ENCODE measurements at places on chromosomes 1 and 21.
A peak's percentile ranks its signal among the peaks of the same experiment; 100 is the strongest.

DNA sequence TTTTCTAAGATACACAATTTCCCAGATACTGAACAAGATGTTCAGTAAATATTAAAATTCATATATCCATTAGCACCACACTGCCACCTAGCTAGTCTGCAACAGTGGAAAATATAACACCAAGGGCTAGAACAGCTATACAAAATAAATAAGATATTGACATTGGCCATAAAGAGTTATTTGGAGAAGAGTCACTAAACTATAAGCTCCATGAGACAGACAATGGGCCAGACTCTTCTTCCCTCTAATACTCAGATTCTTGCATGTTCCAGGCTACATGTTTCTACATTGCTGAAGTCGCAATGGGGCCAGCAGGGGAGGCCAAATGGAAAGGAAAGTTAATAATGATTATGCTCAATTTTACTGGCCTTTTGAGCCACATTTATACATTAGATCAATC lies 21.5 kb downstream of the SPATA6 start:
- peak; percentile 41 for DNase-seq

- no peak for DNase-seq
Measured at GRCh38 chr1:206002160-206002559, 1.0 kb downstream of the RAB7B start.

- DNase-seq = no peak
Measured at GRCh38 chr1:212500983-212501382, 68.3 kb downstream of the NENF start.

GRCh38 chr1:199089393-199090122 lies 450.7 kb downstream of the PTPRC start:
- DNase-seq = no peak

- no peak for DNase-seq
Measured at GRCh38 chr1:116556289-116557006, 14.4 kb downstream of the CD58 start.

GRCh38 chr1:206866062-206866461 lies 639 bp downstream of the IL20 start:
- no peak for DNase-seq

GRCh38 chr1:228860911-228861831 lies 125.9 kb downstream of the RHOU start:
- DNase-seq = no peak

- DNase-seq = peak; percentile 61
Measured at GRCh38 chr1:16009030-16009460, 5.0 kb downstream of the SRARP start.

- peak; percentile 47 for DNase-seq
Measured at GRCh38 chr1:109396871-109397580, 692 bp downstream of the SORT1 start.

DNA sequence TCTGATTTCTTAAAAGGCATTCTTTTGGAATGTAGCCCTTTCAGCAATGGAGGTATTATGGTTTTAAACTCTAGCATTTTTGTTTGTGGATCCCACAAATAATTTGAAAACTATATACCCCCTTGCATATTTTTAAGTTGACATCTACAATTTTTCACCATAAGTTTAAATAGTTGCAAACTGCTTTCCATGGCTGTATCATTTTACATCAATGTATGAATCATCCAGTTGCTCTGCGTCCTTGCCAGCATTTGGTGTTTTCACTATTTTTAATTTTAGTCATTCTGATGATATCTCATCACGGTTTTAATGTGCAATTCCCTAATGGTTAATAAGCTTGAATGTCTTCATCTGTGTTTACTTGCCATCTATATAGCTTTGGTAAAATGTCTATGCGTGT lies 20.7 kb downstream of the DIPK1A start:
- no peak for DNase-seq

GRCh38 chr1:192703283-192704206 lies 67.6 kb downstream of the RGS13 start:
- no peak for DNase-seq

DNA sequence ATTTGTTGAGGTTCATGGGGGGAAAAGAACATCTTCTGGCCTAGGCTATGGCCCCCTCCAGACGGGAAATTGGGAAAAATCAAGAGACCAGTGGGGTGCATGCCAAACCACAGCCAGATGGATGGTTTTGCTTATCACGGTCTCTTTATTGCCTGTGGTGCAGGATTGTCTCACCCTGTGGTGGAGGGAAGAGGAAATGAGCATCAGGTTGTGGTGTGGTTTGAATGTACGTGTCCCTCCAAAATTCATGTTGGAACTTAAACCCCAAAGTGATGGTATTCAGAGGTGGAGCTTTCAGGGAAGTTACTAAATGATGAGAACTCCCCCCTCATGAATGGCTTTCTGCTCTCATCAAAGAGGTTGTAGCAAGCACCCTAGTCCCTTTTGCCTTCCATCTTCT lies 525.7 kb downstream of the NPHP4 start:
- DNase-seq = no peak

DNA sequence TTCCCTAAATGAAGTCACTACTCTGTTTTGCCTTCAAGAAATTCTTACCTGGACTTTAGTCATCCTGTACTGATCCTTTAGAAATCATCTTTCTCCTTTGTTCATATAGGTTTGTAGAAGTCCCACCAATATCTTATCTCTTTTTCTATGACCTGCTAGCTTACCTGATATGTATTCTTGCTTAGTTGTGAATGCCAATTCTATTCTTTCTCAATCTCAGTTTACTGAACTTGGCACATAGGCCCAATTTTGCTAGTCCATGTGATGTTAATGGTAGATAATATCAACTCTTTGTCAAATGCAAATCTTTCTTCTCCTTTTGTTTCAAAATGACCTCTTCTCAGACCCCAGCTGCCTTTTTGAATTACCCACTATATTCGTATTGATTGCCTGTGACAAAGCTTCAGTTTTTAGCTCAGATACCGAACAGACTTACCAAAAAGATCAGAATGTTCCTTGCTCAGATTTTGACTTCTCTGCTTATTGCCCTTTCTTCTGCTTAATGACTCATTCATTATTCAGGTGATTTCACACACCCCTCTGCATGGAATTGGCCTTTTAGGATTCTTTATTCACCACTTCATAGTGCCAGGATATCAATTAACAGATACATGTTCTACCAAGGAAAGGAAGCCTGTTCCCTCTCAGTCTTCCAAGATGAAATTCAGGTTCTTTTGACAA lies 20.6 kb downstream of the IPO9 start:
- no peak for DNase-seq

GRCh38 chr1:29156543-29157268 lies 25.0 kb downstream of the SRSF4 start:
- DNase-seq = no peak

GRCh38 chr1:15408890-15409387 lies 749 bp upstream of the EFHD2 start:
- DNase-seq = no peak

DNA sequence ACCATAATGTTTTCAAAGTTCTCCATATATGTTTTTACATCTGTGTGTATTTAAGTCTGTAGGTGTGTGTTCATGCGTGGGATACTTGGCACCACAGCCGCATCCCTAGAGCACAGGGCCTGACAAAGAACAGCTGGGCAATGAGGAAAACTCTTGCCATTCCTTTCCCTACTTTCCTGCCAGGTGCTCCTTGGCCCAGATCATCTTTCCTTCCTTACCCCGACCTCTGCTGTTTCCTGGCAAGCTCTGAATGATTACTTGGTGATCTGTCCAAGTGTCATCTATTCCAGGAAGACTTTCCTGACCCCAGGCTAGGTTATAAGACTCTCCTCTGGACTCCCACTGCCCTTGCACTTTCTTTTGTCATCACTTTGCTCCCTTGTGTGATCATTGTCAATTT lies 123.6 kb downstream of the ELAVL4 start:
- DNase-seq = no peak

GRCh38 chr1:152817309-152817708 lies 5.5 kb downstream of the LCE1B start:
- DNase-seq = no peak

DNA sequence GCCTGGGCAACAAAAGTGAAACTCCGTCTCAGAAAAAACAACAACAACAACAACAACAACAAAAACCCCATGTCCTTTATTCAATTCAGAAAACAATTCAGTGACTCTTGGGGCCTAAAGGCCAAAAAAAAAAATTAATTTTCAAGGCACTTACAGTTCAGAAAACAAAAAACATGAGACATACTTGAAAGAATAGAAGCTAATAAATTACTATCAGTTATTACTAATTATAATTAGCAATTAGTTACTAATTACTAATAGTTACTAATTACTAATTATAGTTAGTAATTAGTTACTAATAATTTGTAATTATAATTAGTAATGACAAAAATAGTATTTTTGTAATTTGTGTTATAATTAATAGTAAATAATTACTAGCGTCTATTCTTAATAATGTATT lies 56.8 kb upstream of the MPC2 start:
- DNase-seq = no peak

DNA sequence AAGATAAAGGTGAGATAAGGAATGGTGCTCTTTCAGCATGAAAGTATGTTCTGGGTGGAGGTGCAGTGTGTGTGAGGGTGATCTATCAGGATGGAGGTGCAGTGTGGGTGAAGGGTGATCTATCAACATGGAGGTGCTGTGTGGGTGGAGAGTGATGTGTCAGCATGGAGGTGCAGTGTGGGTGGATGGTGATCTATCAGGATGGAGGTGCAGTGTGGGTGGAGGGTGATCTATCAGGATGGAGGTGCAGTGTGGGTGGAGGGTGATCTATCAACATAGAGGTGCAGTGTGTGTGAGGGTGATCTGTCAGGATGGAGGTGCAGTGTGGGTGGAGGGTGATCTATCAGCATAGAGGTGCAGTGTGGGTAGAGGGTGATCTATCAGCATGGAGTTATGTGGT lies 12.3 kb upstream of the MAP10 start:
- no peak for DNase-seq

DNA sequence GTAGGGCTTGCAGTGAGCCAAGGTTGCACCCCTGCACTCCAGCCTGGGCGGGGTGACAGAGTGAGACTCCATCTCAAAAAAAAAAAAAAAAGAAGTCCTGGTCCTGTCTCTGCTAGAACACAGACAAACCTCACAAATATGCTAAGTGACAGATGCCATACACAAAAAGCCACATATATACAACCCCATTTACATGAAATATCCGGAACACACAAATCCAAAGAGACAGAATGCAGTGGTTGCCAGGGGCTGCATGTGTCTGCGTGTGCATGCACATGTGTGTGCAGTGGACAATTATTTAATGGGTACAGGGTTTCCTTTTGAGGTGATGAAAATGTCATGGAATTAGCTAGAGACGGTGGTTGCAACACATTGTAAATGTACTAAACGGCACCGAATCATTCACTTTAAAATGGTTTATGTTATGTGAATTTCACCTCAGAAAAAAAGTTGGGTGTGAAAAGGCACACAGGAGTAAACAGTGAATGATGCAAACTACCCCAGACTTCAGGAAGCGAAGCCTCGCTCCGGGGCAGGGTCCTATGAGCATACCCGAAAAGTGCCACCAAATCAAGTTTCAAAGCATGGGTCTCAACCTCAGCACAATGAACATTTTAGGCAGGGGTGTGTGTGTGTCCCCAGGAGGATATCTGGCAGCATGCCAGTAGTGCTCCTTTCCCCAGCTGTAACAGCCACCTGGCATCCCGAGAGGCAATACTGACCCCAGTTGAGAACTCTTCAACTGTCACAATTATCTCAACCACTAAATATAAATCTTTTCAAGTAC lies 48.3 kb downstream of the GNB1 start:
- DNase-seq = no peak

- no peak for DNase-seq
Measured at GRCh38 chr1:157870490-157870889, 28.9 kb upstream of the CD5L start.

DNA sequence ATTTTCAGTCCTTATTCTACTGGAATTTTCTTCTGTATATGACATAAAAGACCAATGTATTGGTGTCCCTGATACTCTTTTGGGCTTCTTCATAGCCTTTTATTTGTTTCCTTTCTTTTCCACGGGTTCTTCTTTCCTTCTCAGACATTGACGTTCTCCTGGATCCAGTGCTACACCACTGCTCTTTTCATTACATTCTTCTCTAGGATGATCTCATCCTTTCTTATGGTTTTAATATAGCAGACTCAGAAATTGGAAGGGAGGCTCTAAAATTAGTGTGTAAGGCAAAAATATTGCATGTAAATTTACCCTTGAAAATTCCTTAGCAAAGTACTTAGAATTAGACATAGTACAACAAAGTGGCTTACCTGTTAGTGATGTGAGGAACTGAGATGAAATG lies 65.3 kb downstream of the SELENOF start:
- no peak for DNase-seq

GRCh38 chr1:927748-928147 lies 4.0 kb downstream of the SAMD11 start:
- no peak for DNase-seq

- peak; percentile 69 for DNase-seq
Measured at GRCh38 chr1:55284856-55285255, 69.7 kb upstream of the USP24 start.

DNA sequence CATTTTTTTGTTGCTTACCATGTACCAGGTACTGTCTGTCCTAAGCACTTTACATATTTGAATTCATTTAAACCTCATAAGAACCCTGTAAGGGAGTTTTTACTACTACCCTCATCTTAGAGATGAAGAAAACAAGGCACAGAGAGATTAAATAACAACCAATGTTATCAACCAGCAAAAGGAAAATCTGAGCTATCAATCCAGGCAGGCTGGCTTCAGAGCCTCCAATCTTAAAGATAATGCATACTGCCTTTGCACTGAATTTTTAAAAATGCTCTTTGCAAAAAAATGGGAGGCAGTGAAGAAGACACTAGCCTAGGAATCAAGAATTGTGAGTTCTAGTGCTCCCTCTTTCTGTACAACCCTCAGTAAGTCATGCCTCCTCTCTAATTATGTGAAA lies 18.7 kb downstream of the NDC1 start:
- no peak for DNase-seq

- DNase-seq = no peak
Measured at GRCh38 chr1:157472959-157473358, 79.4 kb downstream of the FCRL5 start.

- no peak for DNase-seq
Measured at GRCh38 chr1:1122981-1123480, 7.1 kb upstream of the C1orf159 start.

GRCh38 chr1:18413541-18414305 lies 67.0 kb upstream of the KLHDC7A start:
- no peak for DNase-seq

DNA sequence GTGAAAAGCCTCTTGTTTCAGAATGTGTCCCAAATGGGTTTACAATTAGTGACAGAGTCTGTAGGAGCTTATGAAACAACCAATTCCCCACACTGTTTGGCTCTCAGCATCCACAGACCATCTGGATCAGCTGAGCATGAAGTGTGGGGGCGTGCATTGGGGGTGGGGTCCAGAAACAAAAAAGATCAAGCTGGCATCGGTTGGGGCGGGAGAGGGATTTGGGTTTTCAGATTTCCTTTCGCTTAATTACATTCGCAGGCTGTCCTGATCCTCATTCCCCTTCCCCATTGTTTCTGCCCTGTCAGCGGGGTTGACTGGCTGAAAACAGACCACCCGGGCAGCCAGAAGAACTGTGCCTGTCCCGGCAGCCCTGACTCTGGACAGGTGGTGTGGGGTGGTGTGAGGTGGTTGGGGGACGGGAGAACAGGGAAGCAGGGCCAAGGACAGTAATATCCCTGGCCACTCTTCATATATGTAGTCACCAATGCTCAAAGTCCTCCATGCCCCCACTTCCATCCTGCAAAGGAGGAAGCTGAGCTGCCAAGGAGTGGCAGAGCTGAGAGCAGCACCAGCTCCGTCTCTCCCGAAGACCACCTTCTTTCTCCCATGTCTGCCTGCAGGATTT lies 92.0 kb downstream of the IER5 start:
- no peak for DNase-seq

- DNase-seq = no peak
Measured at GRCh38 chr1:104636581-104636980, 886.9 kb downstream of the AMY1C start.

GRCh38 chr1:158227904-158228623 lies 26.2 kb upstream of the CD1A start:
- no peak for DNase-seq
